Urinary bladder (tissue), 4 donors: ENCODE measurements at places on chromosomes 2 and 18. TPM values are rescaled to one million over a fixed set of nuclear protein-coding genes. Genes with fewer than 3 reads are reported as not detected.

GRCh38 chr2:109452318-109453305, 161.2 kb downstream of the SEPTIN10 start:
- DNase-seq, result no peak

- DNase-seq, result no peak
These were observed 347.6 kb upstream of the SMIM21 start for GRCh38 chr18:75775121-75775520.

DNA sequence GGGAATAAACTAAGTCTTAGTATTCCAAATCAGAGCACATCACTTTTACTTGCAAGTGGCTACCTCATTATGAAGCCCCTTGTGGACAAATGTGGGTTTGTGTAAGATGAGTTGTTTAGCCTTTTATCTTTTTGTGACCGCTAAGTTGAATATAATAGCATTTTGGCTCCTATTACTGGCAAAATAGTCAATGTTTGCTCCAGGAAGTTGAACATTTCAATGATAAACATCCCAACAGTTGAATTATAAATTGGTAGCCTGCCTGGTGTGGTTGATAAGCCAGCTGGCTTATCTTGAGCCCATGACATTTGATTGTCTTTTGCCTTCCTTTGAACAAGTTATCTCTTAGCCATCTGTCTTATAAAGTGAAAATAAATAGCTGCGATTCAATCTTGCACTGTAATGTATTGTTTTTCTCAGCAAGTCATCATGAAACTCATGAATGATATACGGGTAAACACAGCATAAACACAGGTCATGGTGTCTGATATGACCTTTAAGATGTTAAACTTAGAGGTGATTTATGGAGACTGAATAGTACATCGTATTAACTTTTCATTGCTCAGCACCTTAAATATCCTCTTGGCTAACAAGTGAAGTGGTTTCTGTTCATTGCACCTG, 338.4 kb downstream of the SOCS6 start:
- DNase-seq, result no peak

Gene KCTD1
- 12.1 TPM for total RNA-seq

Gene TMEM200C
- total RNA-seq, result 2.2 TPM
